Liver (tissue), 10 donors: ENCODE measurements at places on chromosomes 2 and 18. TPM values are rescaled to one million over a fixed set of nuclear protein-coding genes. Genes with fewer than 3 reads are reported as not detected.

- DNase-seq: no peak
These were observed 49.1 kb upstream of the HS6ST1 start for GRCh38 chr2:128367601-128368359.

GRCh38 chr2:74979844-74980243 is 21.4 kb downstream of the POLE4 start:
- DNase-seq: no peak

Gene TEKT4
- not detected for polyA plus RNA-seq

DNA sequence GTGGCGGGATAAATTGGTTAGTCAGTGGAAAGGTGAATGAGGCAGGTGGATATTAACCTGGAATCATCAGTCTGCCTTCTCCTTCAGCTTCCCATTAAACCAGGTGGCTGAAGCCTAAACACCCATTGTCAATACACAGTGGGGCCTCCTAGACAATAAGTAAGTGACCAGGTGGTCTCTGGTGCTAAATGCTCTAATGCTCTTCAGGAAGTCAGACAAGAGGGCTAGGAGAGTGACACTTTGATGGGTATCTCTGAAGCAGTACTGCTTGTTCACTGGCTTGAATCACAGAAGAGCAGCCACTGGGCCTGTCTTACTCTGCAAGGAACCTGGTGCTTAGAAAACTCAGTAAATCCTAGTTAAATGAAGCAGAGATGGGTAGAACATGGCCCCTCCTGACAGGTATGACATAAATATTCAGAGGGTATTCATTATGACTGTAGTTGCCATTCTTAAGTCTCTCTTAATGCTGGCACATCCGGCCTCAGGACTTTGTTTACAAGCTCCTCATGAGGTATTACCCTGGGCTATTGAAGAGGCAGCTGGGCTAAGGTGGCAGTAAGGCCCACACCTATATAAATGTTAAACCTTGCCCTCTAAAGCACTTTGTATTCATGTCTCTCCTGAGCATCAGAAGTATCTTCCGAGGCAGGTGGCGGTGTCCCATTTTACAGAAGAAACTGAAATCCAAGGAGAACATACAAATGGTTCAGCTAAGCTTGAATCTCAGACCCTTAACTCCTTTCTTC is 104.9 kb downstream of the NCK2 start:
- DNase-seq: no peak

DNA sequence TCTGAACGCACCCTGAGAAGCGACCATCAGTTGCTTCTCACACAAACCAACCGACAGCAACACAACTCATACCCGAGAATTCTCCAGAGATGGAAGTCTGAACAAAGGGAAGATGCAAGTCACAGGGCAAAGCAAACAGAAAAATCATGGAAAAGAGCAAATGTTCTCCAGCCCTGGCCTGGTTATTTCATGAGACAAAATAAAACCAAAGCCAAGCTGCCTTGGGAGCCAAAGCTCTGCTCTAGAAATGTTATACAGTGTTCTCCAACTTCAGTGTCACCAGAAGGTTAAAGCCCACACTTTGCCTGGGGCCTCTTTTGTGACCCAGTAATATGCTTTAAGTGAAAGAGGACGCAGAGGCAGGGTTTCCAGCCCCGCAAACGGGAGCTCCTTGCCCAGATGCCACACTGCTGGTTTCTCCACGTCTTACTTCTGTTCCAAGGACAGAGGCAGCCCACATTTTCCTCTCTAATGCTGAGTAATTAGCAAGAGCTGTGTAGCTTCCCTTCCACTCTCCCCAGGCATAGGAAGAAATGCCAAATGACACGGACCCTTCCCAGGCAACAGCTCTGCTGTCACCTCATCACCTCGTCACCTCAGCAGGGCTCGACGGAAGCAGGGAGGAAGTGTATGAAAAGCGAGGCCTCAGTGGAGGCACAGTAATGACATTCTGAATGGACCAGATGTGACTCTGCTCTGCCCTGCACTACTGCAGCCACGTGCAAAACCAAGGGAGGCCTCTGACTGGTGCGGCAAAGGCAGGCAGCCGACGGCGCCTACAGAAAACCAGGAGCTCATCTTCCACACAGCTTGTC is 64.7 kb downstream of the FBXO15 start:
- no peak for DNase-seq

GRCh38 chr2:196335221-196335634 is 163.8 kb upstream of the STK17B start:
- DNase-seq: no peak

Gene GREB1L
- 1.2 TPM for polyA plus RNA-seq

DNA sequence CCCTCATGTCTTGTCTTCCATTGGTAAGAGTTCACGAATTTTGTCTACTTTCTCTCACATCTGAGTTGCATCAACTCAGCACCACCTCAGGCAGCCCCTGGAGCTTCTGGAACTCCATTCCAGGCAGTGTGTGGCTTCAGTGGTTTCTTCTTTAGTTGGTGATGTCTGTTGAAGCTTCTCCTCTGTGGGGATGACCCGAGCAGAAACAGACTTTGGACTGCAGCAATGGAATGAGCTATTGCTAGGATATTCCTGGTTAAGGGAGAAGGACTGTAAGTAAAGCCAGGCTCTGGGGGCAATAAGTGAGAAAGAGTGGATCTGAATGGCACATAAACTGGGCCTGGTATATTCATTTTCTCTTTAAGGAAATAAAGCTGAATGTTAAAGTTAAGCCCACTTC is 32.3 kb upstream of the STAT4 start:
- no peak for DNase-seq

Gene ST6GAL2
- polyA plus RNA-seq: 1.0 TPM

Gene NDUFV2
- polyA plus RNA-seq: 201 TPM

DNA sequence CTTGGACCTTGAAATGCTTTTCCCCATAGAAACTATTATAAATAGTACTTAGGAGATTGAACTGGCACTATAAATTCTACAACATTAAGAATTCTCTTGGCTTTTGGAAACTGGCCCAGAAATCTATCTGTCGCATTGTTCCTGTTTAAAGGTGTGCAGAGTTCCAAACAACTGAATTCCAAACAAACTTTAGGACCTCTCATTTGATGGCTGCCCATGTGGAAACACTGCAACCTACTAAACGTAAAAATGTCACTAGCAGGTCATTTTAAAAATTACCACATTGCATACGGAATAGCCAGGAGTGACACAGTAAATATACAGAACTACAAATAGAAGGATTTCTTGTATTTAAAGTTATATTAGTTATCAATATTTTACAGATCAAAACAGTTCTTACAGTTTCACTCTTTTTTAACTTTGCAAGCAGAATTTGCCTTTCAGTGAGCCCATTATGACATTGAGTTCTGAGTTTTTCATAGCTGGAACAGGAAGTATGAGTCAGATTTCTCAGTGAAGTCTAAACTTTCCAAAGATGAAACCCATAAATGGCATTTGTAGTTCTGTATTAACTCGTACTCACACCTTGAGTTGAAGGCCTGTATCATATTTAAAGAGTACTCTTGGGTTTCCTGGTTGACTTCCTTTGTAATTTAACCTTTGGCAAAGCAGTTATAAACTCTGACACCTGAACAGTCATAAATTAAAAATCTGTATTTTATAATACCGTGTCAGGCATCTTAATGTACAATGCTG is 142.3 kb upstream of the BOD1L2 start:
- DNase-seq: no peak

Gene IL1RL1
- 5.2 TPM for polyA plus RNA-seq

- no peak for DNase-seq
These were observed 108.7 kb downstream of the C18orf54 start for GRCh38 chr18:54466248-54467005.

DNA sequence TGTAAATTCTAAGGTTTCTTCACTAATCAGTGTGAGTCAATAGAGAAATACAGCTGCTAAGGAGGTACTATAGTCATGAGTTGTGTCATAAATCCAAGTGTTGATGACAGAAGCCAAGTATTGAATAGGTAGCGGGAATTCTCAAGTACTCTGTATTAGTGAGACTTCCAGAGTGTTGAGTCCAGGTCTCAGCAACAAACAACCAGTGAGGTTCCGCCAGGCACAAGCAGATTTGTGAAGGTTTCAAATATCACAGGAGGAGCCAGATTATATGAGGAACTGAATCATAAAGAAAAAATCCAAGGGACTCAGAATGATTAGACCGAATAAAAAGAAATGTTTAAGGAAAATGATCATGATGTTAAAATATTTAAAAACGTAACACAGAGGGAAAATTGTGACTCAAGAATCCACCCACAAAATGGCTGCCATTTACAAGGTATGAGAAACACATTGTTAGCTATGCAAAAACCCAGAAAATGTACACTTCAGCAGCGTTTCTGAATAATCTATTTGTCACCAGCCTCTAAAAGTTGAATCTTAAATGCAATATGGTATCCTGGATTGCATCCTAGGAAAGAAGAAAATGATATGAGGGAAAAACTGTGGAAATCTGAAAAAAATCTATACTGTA is 27.3 kb upstream of the EVA1A start:
- DNase-seq: no peak

Gene IL1R1
- polyA plus RNA-seq: 38.2 TPM

DNA sequence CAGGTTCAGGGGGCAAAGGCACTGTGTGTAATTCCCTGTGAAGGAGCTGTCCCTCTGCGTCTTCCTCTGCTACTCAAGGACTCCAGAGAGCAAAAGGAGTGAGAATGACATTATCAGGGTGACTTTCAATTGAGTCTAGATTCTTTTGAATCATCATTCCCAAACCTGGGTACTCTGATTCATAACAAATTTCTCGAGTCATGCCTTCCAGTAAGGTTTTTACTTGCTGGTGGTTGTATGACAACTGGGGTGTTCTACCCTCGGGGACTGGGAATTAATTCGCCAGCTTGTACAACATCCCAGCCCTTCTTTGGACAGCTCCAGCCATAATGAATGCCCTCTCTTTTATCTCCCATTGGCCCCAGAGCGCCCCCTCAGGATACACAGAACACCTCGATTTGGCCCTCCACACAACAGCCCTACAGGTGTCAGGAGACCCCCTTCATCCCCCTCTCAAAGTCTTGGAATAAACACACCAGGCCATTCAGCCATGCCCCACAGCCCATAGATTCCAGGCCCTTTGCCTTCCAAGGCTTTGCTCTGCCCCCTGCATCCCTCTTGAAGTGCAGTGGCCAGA is 254.5 kb downstream of the KLHL29 start:
- no peak for DNase-seq

- no peak for DNase-seq
These were observed 50.0 kb upstream of the MBOAT2 start for GRCh38 chr2:9053534-9053931.

DNA sequence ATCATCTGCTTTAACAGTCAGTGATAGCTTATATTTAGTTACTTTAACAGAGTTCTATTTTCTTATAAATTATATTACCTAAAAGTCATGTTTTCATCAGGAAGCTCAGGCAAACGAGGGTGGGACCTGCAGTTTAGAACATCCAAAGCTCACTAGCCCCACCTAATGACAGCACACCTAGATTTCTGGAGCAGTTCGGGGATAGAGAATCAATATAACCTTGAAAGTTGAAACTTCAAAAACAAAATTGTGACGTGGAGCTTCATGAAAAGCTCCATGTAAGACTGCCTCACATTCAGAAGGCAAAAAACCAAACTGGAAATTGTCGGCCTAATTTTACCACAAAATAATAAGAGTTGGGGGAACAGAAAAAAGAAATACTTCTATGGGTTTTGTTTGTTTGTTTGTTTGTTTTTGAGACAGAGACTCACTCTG is 185.9 kb upstream of the CCDC150 start:
- DNase-seq: no peak

DNA sequence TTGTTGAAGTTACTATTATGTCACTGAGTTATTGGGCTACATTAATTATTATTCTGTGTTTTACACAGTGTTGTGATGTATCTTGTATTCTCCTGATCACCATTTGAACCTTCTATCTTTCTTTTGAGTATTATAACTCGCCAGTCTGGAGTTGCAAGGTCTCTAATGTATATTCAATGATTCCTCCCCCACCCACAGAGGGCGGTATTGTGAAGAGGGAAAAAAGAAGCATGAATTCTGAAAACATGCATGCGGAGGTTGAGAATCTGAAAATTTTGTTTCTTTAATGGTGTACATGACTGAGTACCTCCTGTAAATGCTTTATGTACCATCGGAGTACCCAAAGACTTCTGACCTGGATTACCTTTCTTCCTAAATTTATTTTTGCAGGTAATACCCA is 266.6 kb downstream of the NR4A2 start:
- DNase-seq: no peak

Gene CACNB4
- 0.02 TPM for polyA plus RNA-seq

- DNase-seq: no peak
These were observed 38.5 kb upstream of the ATP8B1 start for GRCh38 chr18:57841568-57841967.

- no peak for DNase-seq
These were observed 9.7 kb downstream of the HRH4 start for GRCh38 chr18:24470022-24470618.
